ENCODE measurements at places on chromosomes 3 and 15.

DNA sequence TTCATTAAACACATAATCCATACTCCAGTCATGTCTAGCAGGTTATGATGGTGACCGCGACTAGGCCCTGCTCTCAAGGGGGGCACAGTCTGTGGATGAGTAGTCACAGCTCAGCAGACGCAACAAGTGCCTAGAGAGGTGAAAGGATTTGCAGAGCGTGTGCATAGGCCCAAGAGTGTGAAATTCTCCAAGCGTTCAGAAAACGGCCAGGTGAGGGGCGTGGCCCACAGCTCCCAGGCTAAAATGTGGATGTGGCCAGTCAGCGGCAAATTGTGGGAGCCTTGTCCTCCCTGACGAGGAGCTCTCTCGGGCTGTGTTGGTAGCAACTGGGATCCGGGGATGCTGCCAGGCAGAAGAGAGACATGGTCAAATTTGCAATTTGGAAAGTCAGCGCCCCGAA, 46.4 kb upstream of the TSEN2 start:
- DNase-seq: peak; percentile 38

DNA sequence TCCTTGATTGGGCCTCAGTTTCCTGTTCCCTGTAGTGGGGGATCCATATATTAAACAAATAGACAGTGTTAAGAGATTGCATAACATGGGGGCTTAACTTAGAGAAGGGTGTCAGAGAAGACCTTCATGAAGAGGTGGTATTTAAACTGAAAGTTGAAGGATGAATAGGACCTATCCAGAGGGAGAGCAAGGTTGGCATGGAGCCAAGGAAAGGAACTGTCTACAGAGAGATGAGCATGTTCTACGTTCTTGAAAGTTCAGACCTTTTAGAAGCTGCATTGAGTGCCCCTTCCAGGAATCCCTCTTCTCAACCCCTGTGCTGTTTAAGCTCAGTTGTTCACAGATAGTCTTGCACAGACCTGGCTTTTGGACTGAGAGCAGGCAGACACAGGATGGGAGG, 2.4 kb downstream of the HTD2 start:
- no peak for DNase-seq

DNA sequence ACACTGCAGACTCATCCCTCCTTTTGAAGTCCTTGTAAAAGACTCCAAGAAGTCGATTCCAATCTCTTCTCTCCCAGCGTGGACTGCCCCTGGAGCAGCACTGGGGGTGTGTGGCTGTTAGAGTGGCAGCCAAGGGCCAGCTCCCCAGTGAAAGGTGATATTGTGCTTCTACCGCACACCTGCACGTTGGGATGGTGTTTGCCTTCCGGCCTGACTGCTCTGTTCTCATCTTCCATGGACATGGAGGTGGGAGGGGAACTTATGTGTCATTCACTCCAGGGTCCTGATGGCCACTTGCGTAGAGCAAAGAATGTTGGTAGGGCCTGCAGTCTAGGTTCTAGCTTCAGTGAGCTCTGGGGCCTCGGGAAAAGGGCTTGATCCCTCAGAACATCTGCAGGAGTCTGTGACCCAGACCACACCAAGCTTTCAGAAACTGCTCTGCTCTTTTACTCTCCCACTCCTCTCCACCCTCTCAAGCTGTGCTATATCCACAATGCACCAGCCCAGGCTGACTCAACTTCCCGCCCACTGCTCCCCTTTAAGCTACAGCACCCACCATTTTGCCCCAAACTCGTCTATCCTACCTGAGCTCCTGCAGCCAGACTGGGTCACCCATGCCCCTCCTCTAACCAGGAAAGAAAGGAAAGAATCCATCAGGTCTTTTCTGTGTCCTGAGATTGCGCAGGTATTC, 31.3 kb downstream of the LIPC start:
- no peak for DNase-seq

DNA sequence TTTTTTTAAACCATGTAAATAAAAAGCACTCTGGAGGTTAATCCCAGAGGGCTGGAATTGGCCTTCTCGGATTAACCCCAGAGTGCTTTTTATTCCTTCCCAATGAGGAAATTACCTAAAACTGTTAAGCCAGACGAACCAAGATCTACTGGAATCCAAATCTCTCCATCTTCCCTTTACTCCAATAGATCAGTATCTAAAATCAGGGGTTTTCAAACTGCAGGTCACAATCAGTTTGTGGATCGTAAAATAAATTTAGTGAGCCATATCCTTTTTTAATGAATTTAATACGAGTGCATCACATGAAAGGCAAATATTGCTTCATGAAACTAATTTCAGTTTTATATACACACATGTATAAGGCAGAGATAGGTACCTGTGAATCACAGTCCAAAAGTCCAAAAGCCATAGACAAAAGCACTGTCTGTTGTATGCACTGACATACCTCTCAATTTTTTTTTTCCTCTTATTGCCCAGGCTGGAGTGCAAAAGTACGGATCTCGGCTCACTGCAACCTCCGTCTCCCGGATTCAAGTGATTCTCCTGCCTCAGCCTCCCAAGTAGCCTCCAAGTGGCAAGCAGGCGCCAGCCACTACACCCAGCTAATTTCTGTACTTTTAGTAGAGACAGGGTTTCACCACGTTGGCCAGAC, 61.3 kb downstream of the TBL1XR1 start:
- no peak for DNase-seq

GRCh38 chr3:61663356-61664104, 102.2 kb downstream of the PTPRG start:
- no peak for DNase-seq

- no peak for DNase-seq
Measured at GRCh38 chr3:197023241-197023997, 6.2 kb downstream of the MELTF start.

DNA sequence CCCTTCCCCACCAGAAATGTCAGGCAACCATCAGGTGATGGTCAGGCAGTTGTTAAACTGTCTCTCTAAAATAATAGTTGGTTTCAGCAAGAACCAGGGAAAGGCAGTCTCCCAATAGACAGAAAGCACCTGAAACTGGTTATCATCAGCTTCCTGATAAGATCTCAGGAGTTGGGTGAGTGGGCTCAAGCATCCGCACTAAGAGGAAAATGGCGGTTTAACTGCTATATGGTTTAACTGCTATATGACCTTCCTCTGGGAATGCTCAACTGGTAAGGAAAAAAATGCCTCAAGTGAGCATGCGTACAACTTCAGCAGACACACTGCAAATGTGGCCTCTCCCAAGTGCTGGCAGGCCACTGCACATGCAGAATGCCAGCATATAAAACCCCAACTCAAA, 240.8 kb upstream of the CMC1 start:
- DNase-seq: no peak

- DNase-seq: no peak
Measured at GRCh38 chr3:40255532-40255931, 54.0 kb upstream of the EIF1B start.

- no peak for DNase-seq
Measured at GRCh38 chr3:41044523-41044922, 154.8 kb upstream of the CTNNB1 start.

DNA sequence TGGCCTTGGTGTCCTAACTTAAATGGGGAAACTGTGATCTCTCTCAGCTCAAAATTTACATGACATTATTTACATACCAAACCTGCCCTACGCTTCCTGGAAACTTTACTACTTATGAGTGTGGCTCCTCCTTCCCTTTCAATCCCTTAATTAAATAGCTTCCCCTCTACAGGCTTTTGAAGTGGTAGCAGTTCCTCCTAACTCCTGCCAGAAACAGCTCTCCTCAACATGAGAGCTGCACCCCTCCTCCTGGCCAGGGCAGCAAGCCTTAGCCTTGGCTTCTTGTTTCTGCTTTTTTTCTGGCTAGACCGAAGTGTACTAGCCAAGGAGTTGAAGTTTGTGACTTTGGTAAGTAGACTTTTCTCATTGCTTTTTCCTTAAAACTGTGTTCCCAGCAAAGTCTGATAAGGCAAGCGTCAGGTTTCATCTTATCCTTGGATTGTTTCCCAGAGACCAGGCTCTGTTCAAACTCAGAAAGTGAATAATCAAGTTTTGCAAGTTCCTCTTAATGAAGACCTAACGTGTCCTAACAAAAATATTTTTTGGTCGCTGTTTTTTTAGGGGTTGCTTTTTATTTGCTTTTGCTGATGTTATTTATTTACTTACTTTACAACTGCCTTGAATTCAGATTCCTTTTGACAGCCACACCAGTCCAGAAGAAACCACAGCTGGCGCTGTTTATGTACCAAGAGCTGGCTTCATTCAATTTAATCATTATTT, at the start of gene ACP3:
TSS of gene ACP3 (plus strand) at position 179 of the 720 bp plus-strand sequence. CDS start at position 229, 50 bp downstream.
- DNase-seq: peak; percentile 83

DNA sequence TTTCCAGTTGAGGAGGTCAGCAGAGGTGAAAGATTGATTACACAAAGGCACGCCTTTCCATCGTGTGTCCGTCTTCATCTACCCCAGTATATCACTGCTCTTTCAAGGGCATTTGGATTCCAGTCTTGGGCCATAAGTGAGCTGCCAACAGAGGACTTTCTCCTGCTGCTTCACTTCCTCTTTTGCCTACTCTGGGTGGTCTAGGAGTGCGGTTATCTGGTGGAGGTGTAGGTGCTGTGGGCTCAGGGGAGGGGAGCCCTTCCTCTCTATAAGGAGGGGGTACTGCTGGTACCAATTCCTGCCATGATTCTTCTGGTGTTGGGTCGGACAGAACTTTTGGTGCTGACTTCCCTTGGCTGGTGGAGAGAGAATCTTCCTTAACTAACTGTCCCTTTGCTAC, 83.1 kb upstream of the VEPH1 start:
- no peak for DNase-seq

DNA sequence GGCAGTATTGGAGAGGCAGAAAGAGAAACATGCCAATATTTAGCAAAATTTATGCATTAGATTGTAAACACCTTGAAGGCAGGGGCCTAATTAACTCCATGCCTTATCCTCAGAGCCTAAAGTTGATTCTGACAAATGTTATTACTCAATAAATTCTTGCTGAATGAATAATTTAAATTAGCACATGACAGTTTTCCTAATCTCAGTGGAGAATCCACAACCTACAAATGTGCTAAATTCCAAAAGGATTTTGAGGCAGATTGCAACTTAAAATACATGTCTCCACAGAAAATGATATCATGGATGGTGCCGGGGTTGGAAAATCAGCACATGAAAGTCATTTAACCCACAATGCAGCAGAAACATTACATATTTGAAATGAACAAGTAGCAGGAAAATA, 41.1 kb upstream of the NANOGP8 start:
- DNase-seq: no peak

DNA sequence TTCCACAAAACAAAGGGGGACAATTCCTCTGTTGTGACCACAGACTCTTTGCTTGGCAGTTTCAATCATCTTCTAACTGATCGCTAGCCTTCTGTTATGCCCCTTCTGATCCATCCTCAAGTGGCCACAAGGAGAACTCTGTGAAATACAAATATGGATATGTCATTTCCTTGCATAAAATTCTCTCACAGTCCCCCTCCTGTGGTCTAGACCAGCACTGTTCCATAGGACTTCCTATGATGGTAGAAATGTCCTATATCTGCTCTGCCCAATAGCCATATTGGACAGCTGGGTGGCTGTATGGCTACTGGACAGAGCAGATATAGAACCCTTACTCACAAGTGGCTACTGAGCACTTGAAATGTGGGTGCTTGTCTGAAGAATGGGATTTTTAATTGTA, 25.9 kb upstream of the SNRK start:
- DNase-seq: no peak

- DNase-seq: no peak
Measured at GRCh38 chr15:67026610-67026967, 38.8 kb upstream of the SMAD3 start.

- no peak for DNase-seq
Measured at GRCh38 chr3:145448436-145448835, 712.5 kb downstream of the PLOD2 start.

GRCh38 chr3:170007031-170007663, 30.6 kb upstream of the GPR160 start:
- DNase-seq: no peak

DNA sequence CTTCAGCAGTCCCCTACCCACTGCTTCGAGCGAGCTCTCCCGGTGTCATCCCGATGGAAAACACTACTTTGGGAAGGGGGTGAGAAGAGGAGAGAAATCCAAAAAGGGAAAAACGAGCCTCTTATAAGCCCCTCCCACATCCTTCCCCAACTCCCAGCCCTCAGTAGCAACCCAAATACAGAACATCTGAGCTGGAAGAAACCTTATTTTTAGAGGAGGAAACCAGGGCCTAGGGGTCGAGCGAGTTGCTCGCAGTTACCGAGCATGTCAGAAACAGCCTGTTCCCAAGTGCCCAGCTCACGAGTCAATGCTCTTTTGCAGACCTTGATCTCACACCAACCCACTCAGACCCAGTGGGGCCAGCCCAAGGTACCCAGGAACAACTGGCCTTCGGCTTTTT, 14.2 kb downstream of the RBPMS2 start:
- no peak for DNase-seq

GRCh38 chr15:38890194-38890593, 325.6 kb upstream of the RASGRP1 start:
- DNase-seq: no peak

GRCh38 chr3:100650651-100651619, 41.5 kb downstream of the ADGRG7 start:
- no peak for DNase-seq

GRCh38 chr3:141373232-141373631, 4.9 kb downstream of the ZBTB38 start:
- DNase-seq: no peak

GRCh38 chr15:22930782-22931484, 49.2 kb downstream of the CYFIP1 start:
- no peak for DNase-seq

- DNase-seq: no peak
Measured at GRCh38 chr15:38441130-38441519, 12.8 kb upstream of the FAM98B start.

GRCh38 chr15:39202641-39203040, 378.2 kb upstream of the THBS1 start:
- no peak for DNase-seq

- DNase-seq: no peak
Measured at GRCh38 chr3:69044608-69045007, 7.5 kb downstream of the TMF1 start.

DNA sequence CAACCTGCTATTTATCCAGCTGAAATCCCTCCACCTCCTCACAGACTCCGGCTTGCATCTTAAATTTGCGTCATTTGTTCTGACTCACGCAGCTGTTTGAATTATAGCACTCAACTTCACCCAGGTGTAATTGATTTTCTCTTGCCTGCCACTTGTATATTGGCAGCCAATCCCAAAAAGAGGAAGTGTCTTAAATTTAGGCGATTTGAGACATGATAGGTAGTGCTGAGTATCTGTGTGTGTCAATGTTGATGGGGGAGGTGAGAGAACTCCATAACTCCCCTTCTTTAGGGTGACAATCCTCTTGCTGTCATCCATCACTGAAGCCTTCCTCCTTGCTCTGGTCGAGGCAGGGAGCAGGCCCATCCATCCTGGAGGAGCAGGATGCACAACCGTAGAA, 77.2 kb upstream of the TPRG1 start:
- DNase-seq: no peak

- no peak for DNase-seq
Measured at GRCh38 chr15:55289011-55289745, 435 bp downstream of the RAB27A start.

Data from posterior vena cava (tissue), 2 donors.